ENCODE measurements at places on chromosomes 6 and 20. TPM values are rescaled to one million over a fixed set of nuclear protein-coding genes. Genes with fewer than 3 reads are reported as not detected.
A peak's percentile ranks its signal among the peaks of the same experiment; 100 is the strongest.

Gene SLCO4A1
- 30.7 TPM for total RNA-seq

DNA sequence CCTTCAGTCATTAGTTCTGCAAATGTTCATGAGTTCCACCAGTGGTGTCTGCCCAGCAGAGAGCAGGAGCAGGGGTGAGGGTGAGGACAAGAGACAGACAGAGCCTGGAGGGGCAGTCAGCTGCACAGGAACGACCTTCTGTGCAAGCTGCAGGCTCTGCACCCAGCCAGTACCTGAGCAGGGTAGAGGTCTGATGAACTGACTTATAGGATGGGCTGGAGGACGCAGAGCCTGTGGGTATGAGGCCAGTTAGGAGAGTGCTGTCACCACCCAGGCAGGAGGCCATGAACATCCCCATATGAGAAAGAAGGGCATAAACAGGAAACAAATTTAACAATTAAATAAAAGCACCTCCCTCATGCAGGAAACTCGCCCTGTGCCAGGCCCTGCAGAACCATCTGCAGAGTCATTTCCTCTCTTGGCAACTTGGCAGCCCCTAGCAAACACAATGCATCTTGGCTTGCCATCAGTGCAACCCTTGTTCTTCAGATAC, 17.9 kb downstream of the C6orf15 start:
- no peak for DNase-seq

DNA sequence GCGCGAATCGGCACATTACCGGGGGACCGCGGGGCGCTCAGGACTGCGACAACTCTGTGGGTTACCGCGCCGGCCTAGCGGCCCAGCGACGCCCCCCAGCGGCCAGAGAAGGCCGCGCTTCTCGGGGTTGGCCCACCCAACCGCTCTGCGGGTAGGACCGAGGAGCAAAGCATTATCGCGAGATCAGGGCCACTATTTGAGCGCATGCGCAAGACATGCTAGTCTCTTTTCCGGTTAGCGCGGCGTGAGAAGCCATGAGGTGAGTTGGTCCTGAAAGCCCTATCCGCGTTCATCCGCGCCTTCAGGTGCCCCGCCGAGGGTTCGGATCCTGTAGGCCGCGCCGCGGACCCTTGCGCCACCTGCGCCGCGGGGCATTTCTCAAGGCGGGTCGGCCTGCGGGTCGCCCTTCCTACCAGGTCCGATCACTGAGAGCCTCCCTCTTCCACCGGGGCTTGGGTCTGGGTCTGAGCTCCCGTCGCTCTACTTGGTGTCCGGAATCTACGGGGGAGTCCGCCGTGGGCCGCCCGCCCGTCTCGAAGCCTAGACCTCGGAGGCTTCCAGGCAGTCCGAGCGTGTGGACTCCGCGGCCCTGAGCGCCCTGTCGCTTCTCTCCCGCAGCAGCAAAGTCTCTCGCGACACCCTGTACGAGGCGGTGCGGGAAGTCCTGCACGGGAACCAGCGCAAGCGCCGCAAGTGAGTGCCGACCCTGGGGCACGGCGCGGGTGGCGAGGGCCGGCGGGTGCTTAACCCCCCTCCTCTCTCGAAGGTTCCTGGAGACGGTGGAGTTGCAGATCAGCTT, at the start of gene RPL10A:
TSS of gene RPL10A (plus strand) at position 221 of the 799 bp plus-strand sequence. CDS start at position 255, 34 bp downstream.
- peak; percentile 93 for DNase-seq

DNA sequence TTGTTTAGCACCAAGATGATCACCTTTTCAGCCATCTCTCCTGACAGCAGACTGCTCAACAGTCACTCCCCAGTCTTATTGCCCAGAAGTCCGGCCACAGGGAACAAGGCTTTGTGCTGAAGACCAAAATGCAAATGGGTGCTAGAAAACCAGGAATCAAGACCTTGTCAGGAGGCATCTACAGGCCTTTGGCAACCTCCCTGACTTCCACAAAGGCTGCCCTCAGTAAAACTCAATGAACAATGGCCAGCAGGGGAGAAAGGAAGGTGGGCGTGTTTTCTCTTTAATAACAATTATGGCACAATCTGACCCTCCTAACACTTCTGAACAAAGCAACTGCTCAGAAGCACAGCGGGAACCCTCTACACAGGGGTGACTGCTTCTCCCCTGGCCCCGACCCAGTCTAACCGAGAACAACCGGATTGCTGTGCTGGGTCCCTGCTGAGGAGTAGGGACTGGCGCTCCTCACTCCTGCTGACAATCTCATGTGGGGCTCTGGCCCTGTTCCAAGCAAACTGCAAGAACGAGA, 41.6 kb downstream of the PLCG1 start:
- DNase-seq, result peak; percentile 26

GRCh38 chr20:25247518-25247955, 348 bp upstream of the PYGB start:
- no peak for DNase-seq

DNA sequence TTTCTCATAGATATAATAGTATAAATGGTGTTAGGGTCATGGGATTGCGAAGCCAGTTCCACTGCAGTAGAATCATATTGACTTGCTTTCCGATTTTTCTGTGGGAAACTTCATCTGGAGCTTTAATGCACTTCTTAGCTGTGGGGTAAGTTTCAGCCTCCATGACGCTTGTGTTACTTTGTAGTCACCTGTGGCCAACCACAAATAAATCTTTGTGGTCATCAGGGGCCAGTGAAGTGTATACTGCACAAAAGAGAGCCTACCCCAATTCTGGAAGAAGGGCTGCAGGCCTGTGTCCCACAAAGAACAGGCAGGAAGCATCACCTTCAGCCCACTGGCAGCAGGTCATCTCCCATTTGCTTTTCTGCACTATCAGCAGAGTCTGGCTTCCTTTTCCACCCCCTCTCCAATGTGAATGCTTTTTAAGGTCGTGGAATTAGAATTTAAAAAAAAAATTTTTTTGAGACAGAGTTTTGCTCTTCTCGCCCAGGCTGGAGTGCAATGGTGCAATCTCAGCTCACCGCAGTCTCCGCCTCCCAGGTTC, 32.0 kb downstream of the MTHFD1L start:
- no peak for DNase-seq

DNA sequence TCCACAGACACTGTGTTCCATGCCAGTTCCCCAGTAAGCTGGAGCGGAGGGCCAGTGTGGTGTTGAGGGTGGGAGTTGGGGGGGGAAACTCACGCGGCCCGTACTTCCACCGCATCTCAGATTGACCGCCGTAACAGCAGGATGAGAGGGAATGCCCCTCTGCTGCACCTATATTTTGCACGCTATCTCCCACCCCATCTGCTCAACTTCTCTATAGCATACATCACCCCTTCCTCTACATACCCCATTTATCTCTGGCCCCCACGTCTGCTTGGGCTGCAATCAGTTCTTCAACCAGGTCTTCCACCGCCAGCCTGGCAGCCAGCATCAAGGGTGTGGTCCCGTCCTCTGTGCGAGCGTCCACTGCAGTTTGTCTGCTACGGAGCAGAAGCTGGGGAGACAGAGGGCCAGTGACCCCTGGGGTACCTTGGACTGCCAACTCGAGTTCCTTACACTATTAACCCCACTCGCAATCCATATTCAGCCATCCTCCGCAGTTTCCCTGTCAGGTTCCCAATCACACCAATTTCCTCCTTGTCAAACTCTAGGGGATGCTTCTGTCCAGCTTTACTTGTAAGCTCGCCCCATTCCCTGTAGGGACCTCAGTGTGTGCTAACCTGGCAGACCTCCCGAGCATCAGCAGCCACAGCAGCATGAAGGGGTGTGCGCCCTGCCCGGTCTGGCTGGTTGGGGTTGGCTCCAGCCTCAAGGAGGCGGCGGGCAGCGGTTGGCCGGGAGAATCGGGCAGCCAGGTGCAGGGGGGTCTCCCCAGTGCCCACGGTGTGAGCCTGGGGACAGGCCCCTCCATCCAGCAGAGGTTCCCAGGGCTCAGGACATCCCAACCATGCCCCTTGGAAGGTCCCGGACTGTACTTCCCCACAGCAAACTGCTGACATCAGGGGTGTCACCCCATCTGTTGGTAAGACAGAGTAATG, 4.5 kb upstream of the GPSM3 start:
- no peak for DNase-seq

- peak; percentile 47 for DNase-seq
These were observed 26.2 kb downstream of the SLCO4A1 start for GRCh38 chr20:62668441-62669027.

- DNase-seq, result no peak
These were observed 25.2 kb upstream of the SRSF6 start for GRCh38 chr20:43432498-43432897.

GRCh38 chr20:58693226-58694006, 816 bp downstream of the NPEPL1 start:
- no peak for DNase-seq

Measured in renal cortical epithelial cell (primary cell).